Keratinocyte (primary cell): ENCODE measurements at places on chromosomes 5 and 9. TPM values are rescaled to one million over a fixed set of nuclear protein-coding genes. Genes with fewer than 3 reads are reported as not detected.

FOXD4L3 gene
- polyA plus RNA-seq: not detected in 3 replicates

IFNA13 gene
- polyA plus RNA-seq: not detected in 3 replicates

CCDC180 gene
- 0.02 to 0.33 TPM (median 0.12 TPM) in 3 replicates for polyA plus RNA-seq

C8G gene
- polyA plus RNA-seq: 0.24 to 0.72 TPM (median 0.32 TPM) in 3 replicates

STK32A gene
- 0.01 to 0.12 TPM in 2 of 3 replicates, not detected in the other for polyA plus RNA-seq

FGD3 gene
- 0.21 to 0.61 TPM (median 0.22 TPM) in 3 replicates for polyA plus RNA-seq

ZDHHC11B gene
- 0.14 to 0.18 TPM in 2 of 3 replicates, not detected in the other for polyA plus RNA-seq

LCN1 gene
- polyA plus RNA-seq: not detected in 3 replicates

PLPPR1 gene
- polyA plus RNA-seq: 0.03 TPM in 1 of 3 replicates, not detected in the others

SPATA31C1 gene
- not detected in 3 replicates for polyA plus RNA-seq

LIX1 gene
- not detected in 3 replicates for polyA plus RNA-seq

AHRR gene
- polyA plus RNA-seq: 0.23 to 0.51 TPM (median 0.24 TPM) in 3 replicates

FXN gene
- polyA plus RNA-seq: 14.0 to 39.6 TPM (median 24.3 TPM) in 3 replicates

PRRX2 gene
- polyA plus RNA-seq: 0.06 to 0.19 TPM in 2 of 3 replicates, not detected in the other

DMRT2 gene
- 0.04 TPM in 1 of 3 replicates, not detected in the others for polyA plus RNA-seq

PCDHB11 gene
- not detected in 3 replicates for polyA plus RNA-seq

ACOT12 gene
- 0.06 TPM in 1 of 3 replicates, not detected in the others for polyA plus RNA-seq

IL13 gene
- not detected in 3 replicates for polyA plus RNA-seq

SMIM3 gene
- 21.1 to 37.0 TPM (median 29.7 TPM) in 3 replicates for polyA plus RNA-seq

MAMDC2 gene
- 1.3 to 8.2 TPM (median 4.2 TPM) in 3 replicates for polyA plus RNA-seq

ZNF474 gene
- 0.05 to 0.08 TPM in 2 of 3 replicates, not detected in the other for polyA plus RNA-seq

SLC25A51 gene
- 19.5 to 31.8 TPM (median 22.2 TPM) in 3 replicates for polyA plus RNA-seq

NUDT12 gene
- polyA plus RNA-seq: 7.5 to 17.6 TPM (median 12.3 TPM) in 3 replicates

IL9 gene
- polyA plus RNA-seq: not detected in 3 replicates

TRMO gene
- 13.9 to 19.4 TPM (median 17.0 TPM) in 3 replicates for polyA plus RNA-seq

C6 gene
- polyA plus RNA-seq: not detected in 3 replicates

PWWP2A gene
- 11.6 to 13.1 TPM (median 12.4 TPM) in 3 replicates for polyA plus RNA-seq

CNTNAP3 gene
- polyA plus RNA-seq: 3.5 to 9.3 TPM (median 6.7 TPM) in 3 replicates

SLC46A2 gene
- not detected in 3 replicates for polyA plus RNA-seq

GRXCR2 gene
- 0.03 to 0.05 TPM in 2 of 3 replicates, not detected in the other for polyA plus RNA-seq

PRKACG gene
- polyA plus RNA-seq: not detected in 3 replicates

APBA1 gene
- 0.66 to 0.89 TPM (median 0.89 TPM) in 3 replicates for polyA plus RNA-seq

F2RL2 gene
- polyA plus RNA-seq: 0.03 TPM in 1 of 3 replicates, not detected in the others

GSN gene
- polyA plus RNA-seq: 166 to 348 TPM (median 287 TPM) in 3 replicates

EMB gene
- polyA plus RNA-seq: 41.6 to 68.8 TPM (median 45.6 TPM) in 3 replicates

ZNF462 gene
- 6.9 to 9.5 TPM (median 7.8 TPM) in 3 replicates for polyA plus RNA-seq

SH3PXD2B gene
- 17.3 to 17.9 TPM (median 17.6 TPM) in 3 replicates for polyA plus RNA-seq

SLC35D2 gene
- 12.4 to 20.4 TPM (median 19.8 TPM) in 3 replicates for polyA plus RNA-seq

PRELID2 gene
- polyA plus RNA-seq: 2.0 to 6.5 TPM (median 5.1 TPM) in 3 replicates

FOXD4L6 gene
- 0.03 to 0.19 TPM in 2 of 3 replicates, not detected in the other for polyA plus RNA-seq

NR4A3 gene
- 0.13 to 0.16 TPM in 2 of 3 replicates, not detected in the other for polyA plus RNA-seq

C1QTNF3 gene
- polyA plus RNA-seq: 0.17 to 1.1 TPM (median 1.0 TPM) in 3 replicates

TLX3 gene
- polyA plus RNA-seq: not detected in 3 replicates

ADAMTS12 gene
- polyA plus RNA-seq: 0.31 to 0.92 TPM (median 0.49 TPM) in 3 replicates

RASGEF1C gene
- polyA plus RNA-seq: not detected in 3 replicates

HSD17B3 gene
- 0.10 to 0.17 TPM in 2 of 3 replicates, not detected in the other for polyA plus RNA-seq

SMIM23 gene
- not detected in 3 replicates for polyA plus RNA-seq

PNPLA7 gene
- polyA plus RNA-seq: 0.17 to 0.34 TPM (median 0.18 TPM) in 3 replicates

DDX46 gene
- polyA plus RNA-seq: 18.7 to 39.0 TPM (median 25.2 TPM) in 3 replicates

GCNT4 gene
- polyA plus RNA-seq: 1.1 to 3.5 TPM (median 3.2 TPM) in 3 replicates

SHC3 gene
- polyA plus RNA-seq: 0.01 to 0.04 TPM (median 0.03 TPM) in 3 replicates
